NB4 (cell line): ENCODE measurements at places on chromosomes 6 and 20.

GRCh38 chr6:82217018-82217586, 30.4 kb downstream of the IBTK start:
- no peak for DNase-seq

- no peak for DNase-seq
Measured at GRCh38 chr6:123945386-123945785, 141.7 kb downstream of the NKAIN2 start.

DNA sequence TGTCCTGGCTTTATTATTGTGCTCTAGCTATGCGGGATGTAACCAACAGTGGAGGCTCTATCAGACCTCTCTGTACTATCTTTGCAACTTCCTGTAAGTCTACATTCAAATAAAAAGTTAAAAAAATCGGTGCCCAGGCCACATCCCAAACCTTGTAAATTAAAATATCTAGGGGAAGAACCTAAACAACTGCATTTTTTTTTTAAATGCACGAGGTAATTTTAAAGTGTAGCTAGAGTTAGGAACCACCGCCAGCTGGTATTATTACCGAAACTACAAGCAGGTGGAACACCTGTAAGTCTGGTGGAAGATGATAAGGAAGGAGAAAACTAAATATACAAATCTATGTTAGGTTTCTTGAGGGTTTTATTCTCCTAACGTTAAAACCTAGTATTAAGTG, 34.5 kb upstream of the ID4 start:
- no peak for DNase-seq

GRCh38 chr6:45838451-45838850, 177.2 kb downstream of the CLIC5 start:
- DNase-seq = peak; percentile 25
